ENCODE measurements at places on chromosomes 1 and 21.

DNA sequence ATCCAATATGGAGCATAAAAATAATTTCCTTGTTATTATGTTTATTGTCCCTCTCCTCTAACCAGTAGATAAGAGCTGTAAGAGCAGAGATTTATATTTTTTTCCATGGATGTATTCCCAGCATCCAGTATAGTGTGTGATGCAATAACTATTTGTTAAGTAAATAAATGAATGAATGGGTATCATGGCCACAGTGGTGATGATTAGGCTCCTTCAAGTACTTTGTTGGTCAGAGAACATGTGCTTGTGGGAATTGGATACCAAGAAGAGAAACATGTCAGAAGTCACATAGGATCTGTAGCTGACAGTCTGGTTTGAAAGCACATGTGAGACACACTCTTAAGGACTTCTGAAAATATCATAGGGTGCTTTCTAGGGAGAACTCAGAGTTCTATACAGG lies 588.5 kb downstream of the AGBL4 start:
- no peak for DNase-seq

- no peak for DNase-seq
Measured at GRCh38 chr1:48996311-48996710, 219.6 kb upstream of the BEND5 start.

DNA sequence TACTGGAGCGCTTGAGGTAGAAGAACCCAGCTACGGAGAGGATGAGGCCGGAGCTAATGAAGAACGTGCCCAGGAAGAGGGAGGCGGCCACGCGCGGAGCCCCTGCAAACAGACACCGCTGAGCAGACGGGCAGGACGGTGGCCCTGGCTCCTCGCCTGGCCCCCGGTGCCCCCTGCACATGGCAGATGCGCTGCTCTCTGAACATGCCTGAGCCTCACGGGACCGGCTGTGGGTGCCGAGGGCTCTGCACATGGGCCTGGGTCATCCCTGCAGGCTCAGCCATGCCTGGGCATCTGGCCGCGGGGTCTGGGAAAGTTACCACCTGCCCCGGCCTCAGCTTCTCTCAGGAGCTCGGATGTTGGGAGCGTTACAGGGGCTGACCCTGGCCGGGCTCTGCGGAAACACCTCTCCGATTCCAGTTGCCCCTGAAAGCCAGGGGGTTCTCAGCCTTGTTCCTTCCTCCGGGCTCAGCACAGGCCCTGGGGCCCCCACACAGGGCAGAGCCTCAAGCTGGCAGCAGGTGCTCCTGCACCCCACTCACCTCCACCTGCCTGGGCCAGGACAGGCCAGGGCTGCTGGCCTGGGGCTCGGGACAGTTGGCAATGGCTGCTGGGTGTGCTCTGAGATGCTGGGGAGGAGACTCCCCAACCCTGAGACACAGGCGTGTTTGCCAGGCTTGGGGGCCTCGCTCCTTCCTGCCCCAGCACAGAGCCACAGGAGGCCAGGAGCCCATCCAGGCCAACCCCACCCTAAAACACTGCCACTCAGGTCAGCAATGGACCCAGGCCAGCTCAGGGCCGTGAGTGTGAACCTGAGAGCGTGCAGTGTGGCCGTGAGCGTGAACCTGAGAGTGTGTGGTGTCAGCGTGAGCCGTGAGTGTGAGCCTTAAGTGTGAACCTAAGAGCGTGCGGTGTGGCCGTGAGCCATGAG lies 12.1 kb upstream of the RNF223 start:
- no peak for DNase-seq

DNA sequence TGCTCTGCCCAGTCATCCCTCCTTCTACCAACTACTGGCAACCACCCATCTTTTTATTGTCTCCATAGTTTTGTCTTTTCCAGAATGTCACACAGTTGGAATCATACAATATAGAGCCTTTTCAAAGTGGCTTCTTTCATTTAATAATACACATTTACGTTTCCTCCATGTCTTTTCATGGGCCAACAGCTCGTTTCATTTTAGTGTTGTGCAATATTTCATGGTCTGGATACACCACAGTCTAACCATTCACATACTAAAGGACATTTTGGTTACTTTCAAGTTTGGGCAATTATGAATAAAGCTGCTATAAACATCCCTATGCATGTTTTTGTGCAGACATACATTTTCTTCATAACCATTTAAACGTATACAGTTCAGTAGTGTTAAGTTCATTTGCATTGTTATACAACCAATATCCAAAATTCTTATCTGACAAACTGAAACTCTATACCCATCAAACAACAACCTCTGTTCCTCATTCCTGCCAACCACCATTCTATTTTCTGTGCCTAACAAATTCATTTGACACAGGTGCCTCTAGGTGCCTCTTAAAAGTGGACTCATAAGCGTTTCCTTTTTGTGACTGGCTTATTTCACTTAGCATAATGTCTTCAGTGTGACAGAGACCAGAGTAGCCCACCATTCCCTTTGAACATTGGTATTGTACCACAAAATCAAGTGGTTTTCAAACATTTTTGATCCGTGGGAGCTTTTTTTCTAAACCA lies 138.1 kb downstream of the NR5A2 start:
- no peak for DNase-seq

GRCh38 chr1:68725001-68725752 lies 228.3 kb upstream of the DEPDC1 start:
- DNase-seq: no peak

- DNase-seq: no peak
Measured at GRCh38 chr1:66292944-66293343, 241.0 kb upstream of the SGIP1 start.

- DNase-seq: no peak
Measured at GRCh38 chr1:67655581-67655980, 29.4 kb upstream of the GADD45A start.

Measured in NCI-H1436 treated with DMSO at 0.1 percent for 48 hours (cell line).